ENCODE measurements at places on chromosomes 3 and 15.
A peak's percentile ranks its signal among the peaks of the same experiment; 100 is the strongest.

- no peak for DNase-seq
These were observed 137.8 kb downstream of the SAMMSON start for GRCh38 chr3:70137366-70137765.

DNA sequence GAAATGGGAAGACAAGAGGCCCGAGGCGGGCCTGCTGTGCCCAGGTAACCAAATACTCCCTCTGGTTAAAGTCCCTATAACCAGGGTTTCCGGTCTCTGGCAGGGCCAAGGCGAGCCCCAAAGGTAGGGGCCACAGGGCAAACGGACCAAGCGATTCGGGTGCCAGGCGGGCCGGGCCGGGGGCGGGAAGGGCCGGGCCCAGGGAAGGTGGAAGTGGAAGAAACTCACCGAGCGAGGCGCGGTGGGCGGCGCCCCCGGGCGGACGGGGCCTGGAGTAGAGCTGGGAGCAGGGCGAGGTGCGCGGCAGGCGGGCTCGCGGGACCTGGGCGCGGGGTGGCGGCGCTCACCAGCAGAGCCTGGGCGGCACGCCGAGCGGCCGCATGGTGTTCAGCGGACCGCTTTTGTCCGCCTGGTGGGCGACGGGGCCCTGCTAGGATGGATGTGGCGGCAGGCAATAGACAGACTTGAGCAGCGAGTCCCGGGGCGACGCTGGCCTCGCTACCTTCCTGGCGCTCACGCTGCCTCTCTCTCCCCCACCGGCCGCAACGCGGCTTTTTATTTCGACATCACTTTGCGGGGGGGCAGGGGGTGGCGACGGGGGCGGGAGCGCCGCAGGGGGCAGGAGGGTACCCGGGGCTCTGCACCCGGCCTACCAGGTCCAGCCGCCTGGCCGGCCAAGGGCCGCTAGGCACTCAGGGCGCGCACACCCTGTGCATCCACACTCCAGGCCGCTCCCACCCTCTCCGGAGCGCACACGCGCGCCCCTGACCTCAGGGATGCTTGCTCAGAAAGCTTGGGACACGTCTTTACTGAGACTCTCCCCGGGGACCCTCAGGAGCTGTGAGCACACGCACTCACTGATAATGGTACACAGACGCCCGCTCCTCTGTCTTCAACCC is at the start of gene GATA2:
GATA2 (minus strand) TSS at position 531 of the 899 bp plus-strand sequence. CDS start 6,170 bp downstream, outside the sequence.
- no peak for DNase-seq

DNA sequence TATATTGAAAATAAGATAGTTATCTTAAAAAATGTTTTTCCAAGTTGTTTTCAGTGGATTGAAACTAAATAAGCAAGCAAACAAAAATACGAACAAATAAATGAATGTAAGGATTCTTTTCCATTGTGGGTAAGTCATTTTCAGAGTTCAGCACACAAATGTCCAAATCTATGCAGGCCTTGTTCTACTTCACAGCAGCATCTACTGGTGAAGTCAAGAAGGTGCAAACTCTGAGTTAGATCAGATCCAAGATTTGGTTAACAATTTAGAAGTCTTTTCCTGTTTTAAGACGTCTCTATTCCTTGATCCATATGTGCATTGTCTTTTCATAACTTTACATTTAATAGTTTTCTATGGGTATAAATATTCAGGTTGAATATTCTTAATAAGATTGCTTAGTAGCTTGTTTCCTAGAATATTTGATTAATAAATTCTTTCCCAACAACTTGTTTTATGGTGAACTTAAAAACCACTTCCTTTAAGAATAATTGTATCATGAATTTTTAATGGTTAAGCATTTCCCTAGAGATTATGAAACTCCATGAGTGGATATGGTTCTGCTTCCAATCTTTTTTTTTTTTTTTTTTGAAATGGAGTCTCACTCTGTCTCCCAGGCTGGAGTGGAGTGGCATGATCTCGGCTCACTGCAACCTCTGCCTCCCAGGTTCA is 10.5 kb downstream of the PTX3 start:
- no peak for DNase-seq

DNA sequence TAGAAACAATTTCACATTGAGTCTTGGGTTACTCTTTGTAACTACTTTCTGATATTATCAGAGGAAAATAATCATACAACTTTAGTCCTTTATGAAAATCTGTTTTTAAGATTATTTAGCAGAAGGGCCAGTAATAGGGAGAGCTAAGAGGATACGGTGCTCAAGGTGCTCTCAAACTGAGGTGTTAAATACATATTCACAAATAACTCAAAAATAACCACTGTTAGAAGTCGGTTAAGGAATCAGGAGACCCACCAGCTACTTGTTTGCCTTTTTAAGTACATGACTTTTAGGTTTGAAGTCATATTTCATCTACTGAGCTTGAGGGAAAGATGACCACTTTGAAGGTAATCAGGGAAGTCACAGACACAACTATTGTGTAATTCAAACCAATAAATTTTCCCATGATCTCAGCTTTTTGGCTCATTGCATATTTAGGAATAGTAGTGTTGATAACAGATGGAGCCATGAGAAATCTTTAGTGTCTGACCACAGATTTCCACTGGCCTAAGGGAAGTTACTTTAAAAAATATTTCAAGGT is 1.4 kb upstream of the RSRC1 start:
- no peak for DNase-seq

- no peak for DNase-seq
These were observed 34.4 kb downstream of the RPL39L start for GRCh38 chr3:187104933-187105332.

DNA sequence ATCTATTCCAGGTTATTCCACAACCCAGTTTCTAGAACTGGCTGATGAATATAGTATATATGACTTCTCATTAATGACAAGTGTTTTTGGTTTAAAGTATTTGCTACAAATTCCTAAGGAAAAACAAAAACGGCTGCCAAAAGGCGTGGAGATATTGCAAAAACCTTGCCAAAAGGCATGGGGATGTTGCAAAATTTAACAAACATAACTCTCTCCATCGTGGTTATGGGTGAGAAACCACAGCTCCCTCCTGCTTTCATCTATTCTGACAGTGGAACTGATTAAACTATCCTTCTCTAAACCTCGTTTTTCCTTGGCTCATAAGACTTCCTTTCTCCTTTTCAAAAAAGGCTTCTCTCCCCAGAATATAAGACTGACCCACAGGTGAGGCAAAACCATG is 342.0 kb upstream of the PDZRN3 start:
- peak; percentile 13 for DNase-seq

DNA sequence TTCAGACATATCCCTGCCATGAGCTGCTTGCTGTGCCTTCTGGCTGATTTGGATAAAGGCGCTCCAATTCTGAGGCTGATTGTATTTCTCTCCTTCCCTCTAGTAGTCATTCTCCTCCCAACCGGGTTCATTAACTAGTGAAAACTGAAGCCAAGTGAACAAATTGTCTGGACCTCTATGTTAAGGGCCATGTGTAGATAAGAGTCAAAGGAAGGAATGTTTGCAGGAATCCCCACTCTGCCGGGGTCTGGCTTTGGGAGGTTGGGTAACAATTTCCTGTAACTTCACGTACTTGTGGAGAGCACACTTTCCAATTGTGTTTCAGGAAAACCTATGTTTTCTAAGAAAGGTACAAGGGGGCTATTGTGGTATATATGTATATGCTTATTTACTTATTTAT is 38.2 kb upstream of the SUCLG2 start:
- DNase-seq = no peak

DNA sequence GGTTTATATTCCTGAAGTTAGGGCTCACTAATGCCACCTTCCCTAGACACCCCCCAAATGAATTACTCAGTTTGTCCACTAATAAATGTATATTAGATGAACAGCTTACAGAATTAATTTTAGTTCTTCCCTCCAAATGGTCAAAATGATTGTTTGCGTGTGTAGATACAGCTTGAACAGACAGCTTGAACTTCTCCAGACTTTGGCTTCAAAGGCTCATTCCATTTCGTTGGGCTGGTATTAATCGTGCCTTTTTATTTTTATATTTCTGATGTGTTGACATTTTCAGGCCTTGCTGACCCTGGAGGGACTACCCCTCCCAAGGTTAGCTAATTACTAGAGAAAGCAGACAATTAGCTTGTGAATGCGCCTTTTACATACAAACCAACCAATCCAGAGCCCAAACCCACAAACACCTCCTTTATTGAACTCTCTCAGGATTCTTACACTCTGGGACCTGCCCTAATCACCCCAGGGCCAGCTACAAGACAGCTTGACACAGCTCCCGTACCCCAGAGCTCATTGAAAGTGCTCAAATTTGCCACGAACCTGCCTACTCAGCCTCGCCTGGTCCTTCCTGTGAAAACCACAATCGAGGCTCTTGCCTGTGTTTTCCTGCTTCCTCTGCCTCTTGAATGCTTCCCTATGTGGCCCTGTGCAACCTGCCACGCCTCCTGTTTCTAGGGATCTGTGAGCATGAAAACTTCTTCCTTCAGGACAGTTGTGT is 40.3 kb downstream of the RPL22L1 start:
- no peak for DNase-seq

DNA sequence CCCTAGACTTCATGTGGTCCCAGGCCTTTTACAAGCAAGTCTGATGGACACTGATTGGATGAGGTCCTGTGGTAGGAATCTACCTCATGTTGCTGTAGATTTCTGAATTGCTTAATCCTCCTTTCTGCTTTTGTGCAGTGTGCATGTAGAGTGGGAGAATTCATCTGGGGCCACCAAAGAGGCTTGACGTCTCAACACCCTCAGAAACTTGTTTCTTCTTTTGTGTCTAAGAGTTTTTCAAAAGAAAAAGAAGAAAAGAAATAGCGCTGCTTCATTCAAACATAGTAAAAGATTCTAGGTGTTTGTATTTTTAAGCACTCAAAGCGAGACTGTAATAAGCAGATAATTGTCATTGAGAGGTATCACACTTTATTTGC is 46.2 kb downstream of the NR1D2 start:
- no peak for DNase-seq

DNA sequence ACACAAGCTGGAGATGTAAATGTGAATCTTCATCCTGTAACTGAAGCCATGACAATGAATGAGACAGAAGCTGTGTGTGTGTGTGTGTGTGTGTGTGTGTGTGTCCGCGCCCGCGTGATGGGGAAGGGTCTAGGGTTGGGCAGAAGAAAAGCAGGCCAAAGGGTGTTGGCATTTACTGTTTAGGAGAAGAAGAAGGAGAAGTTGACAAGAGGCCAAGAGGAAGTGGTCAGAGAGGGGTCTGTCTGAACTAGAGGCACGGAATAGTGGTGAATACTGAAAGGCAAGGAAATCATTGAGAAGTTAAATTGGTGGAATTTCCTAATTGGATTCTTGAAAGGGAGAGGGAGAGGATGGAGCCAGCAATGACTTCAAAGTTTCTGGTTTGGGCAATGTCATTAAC is 5.6 kb upstream of the NCEH1 start:
- DNase-seq = peak; percentile 84

- no peak for DNase-seq
These were observed 911 bp downstream of the APBA2 start for GRCh38 chr15:28886431-28887338.

GRCh38 chr15:78757636-78757905 is 53.7 kb downstream of the ADAMTS7 start:
- DNase-seq = peak; percentile 39

GRCh38 chr3:25679642-25680302 is 15.1 kb upstream of the TOP2B start:
- no peak for DNase-seq

DNA sequence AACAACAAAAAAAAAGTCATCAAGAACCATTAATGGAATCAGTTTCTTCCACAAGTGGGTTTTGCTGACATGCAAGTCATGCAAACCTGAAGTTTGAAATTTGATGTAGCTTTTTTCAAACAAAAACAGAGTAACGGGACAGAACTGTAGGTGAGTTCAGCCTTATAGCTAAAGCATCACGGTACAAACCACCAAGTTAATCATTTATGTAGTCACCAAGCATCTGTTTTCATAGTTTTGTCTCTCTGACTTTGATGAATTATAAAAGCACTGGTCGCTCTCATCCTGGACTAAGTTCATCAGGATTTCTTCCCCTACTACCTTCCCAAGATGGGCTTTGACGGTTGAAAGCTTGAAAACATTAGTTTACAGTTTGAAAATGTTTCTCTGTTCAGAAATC is 117.0 kb upstream of the SAMMSON start:
- no peak for DNase-seq

DNA sequence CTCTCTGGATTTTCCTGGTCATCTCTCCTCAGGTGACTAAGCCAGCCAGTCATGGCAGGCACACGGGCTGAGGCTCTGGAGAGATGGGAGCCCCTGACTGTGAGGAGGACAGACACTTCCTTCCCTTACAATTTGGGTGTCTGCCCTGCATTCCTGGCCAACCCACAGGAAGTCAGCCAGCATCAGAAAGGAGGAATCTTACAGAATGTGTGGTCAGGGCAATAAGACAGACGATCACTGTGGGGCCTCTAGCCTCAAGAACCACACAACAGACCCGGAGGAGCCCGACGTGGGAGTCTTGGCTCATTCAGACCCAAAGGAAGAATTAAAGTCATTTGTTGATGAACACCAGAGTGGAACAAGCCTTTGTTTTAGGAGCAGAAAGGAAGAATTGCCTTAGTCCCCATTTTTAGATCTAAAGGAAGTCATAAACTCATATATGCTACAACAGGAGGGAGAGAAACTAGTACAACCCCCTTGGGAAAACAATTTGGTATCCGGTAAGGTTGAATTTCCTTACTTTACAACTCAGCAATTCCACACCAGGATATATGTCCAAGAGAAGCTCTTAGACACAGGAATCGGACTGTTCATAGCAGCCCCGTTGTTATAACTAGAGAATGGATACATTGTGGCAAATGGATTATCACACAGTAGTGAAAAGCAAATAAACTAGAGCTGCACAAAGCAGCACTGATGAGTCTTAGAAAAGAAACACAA is 62.2 kb downstream of the ABTB1 start:
- DNase-seq = no peak

DNA sequence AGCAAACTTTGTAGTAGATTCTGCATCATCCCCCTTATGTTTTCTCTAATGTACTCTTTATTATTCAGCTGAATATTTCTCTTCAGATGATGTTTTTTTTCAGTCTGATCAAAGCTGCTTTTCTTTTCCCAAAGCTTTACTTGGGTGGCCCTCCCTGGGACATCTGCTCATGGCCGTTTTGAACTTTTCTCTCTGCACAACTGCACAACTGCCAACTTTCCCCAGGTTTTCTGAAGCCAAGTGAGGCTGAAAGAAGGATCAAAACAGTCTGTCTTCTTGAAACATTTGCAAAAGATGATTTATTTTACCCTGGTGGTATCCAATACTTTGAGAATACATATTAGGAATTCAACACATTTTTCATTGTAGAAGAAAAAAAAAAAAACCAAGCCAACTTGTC is 43.0 kb downstream of the GASK1A start:
- DNase-seq = no peak

- peak; percentile 81 for DNase-seq
These were observed 17.8 kb downstream of the PRICKLE2 start for GRCh38 chr3:64207289-64208080.

DNA sequence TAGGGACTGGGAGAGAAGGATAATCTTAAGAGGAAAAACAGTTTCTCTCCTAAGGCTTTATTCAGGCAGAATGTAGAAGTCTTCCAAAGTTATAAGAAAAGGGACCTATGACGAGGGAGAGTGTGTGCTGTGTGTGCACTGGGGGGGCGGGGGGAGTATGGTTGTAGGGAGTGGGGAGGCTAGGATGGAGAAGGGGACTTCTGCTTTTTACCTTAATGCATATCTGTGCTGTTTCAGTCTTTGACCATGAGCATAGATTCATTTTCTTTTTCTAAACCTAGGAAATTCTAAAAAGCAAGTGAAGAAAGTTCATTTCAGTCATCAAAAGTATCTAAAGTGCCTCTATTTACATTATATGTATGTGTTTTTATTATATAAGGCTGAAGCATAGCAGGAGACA is 52.6 kb upstream of the RASA2 start:
- DNase-seq = no peak

GRCh38 chr15:93319121-93319814 is 230.3 kb upstream of the RGMA start:
- no peak for DNase-seq

- no peak for DNase-seq
These were observed 11.2 kb downstream of the PPCDC start for GRCh38 chr15:75034615-75035014.
